Stimulated activated CD4-positive, alpha-beta T cell treated with anti-CD3 and anti-CD28 coated beads, Interleukin-1b, Interleukin-23, amount 100 ng/mL, for 1 hour (primary cell): ENCODE measurements at places on chromosomes 3 and 15.

DNA sequence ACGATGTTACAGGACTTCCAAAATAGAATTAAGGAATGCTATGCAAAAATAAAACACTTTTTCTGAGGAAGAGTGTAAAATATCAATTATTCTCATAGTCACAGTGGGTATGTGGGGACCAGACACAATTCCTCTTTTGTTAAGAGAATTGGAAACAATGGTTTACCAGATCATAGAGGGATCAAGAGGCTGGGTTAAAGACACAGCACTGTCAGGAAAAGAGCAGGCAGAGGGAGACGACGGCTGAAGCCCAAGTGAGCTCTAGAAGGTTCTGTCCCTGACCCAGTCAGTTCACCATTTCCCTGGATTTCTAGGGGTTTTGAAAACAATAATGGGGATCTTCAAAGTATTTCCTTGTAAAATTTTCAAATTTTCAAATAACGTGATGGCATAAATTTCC lies 54.0 kb upstream of the POLR2M start:
- DNase-seq, result no peak

GRCh38 chr15:73956743-73957135 lies 30.5 kb downstream of the LOXL1 start:
- DNase-seq, result no peak

DNA sequence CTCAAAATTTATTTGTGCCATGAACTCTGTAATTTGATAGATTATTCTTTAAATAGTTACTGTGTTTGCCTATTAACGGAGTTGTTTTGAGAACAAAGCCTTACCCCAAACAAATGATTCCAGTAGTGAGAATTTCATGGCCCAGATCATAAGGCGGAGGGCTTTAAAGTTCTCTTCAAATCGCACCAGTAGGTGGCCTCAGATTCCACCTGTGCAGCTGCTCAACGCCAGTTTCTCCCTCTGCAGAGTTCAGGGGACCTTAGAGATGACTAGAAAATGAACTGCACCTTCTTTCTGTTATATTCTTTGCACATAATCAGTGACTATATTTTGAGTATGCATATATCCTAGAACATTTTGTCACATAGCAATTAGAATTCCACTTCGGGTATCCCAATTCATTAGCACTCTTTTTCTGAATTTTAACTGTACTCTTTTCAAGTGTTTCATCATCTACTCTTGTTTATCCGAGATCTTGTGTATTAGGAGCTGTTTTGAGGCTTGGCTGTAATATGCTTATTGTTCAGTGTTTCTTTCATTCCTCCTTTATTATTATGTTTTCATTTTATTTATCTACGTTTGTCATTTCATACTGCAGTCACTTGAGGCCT lies 232.6 kb upstream of the CHRM5 start:
- DNase-seq, result no peak

DNA sequence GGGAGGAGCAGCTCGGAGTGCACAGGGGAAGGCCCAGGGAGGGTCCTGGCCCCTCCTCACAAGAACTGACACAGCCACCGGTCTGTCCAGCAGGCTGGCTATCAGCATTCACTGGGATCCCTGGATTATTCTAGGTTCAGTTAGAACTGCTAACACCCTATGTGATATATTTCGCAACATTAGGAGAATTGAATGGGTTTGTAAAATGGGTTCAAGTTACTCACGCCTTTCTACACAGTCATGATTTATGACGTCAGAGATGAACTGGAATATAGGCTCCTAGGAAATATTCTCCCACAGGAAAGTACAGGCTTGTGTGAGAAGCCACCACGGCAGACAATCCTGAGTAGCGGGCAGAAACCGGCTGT lies 969 bp upstream of the BSN start:
- no peak for DNase-seq

DNA sequence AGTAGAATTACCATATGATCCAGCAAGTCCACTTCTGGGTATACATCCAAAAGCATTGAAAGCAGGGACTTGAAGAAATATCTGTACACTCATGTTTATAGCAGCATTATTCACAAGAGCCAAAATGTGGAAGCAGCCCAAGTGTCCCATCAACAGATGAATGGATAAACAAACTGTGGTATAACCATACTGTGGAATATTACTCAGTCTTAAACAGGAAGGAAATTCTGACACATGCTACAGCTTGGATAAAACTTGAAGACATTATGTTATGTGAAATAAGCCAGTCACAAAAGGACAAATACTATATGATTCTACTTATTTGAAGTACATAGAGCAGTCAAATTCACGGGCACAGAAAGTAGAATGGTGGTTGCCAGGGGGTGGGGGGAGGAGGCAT lies 91.2 kb downstream of the HMG20A start:
- DNase-seq, result no peak

DNA sequence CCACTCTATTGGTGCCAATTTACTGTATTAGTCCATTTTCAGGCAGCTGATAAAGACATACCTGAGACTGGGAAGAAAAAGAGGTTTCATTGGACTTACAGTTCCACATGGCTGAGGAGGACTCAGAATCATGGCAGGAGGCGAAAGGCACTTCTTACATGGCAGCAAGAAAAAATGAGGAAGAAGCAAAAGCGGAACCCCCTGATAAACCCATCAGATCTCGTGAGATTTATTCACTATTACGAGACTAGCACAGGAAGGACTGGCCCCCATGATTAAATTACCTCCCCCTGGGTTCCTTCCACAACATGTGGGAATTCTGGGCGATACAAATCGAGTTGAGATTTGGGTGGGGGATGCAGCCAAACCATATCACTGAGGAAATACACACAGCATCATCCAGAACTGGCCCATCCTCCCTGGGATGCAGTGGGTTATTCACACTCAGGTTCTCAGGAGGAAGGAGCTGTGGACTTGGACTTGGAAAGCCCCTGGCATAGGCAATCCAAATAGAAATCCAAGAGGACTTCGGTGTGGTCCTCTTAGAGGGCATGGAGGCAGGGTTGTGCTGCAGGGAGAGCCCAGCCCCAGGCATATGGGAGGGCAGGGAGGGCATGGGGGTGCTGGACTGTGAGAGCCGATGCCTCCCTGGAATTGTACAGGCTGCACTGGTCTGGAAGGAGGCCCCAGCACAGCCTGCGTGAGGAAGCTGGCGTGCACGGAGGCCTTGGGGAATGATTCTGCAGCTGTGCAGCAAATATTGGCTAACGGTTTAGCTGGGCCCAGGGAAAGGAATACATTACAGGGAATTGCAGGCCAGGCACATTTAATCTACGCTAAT lies 62.9 kb downstream of the EFCAB12 start:
- DNase-seq, result no peak

GRCh38 chr3:179184826-179185225 lies 36.7 kb downstream of the PIK3CA start:
- DNase-seq, result no peak

DNA sequence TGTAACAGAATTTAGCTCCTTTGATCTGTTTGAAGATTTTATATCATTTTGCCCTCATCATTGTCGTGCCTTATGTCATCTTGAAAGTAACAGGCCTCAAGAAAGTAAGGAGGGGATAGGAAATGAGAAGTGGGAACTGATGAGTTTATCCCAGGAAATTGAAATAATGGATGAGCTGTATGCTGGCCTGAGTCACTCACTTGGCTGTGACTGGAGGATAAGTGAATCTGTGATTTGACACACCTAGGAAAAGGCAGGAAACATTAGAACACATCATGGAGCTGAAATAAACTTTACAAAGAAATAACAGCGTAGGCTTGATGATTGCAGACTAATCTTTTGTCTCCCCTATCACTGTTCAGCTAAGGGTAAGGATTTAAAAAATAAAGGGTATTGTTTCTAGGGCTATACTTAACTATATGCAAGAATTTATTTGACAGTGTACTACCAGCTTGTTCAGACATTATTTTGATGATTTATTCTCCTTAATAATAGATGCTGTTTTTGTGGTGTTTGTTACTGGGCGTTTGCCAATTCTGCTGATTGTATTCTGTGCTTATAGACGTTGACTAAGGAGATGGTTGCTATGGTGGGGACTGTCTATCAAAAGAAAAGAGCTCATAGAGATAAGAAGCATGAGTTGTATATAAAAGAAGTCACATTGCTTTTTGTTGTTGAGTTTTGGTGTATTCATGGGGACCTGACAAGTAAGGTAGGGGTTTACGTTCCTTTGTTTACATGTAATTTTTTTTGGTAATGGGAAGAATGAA lies 105.6 kb upstream of the ROPN1 start:
- DNase-seq, result no peak

DNA sequence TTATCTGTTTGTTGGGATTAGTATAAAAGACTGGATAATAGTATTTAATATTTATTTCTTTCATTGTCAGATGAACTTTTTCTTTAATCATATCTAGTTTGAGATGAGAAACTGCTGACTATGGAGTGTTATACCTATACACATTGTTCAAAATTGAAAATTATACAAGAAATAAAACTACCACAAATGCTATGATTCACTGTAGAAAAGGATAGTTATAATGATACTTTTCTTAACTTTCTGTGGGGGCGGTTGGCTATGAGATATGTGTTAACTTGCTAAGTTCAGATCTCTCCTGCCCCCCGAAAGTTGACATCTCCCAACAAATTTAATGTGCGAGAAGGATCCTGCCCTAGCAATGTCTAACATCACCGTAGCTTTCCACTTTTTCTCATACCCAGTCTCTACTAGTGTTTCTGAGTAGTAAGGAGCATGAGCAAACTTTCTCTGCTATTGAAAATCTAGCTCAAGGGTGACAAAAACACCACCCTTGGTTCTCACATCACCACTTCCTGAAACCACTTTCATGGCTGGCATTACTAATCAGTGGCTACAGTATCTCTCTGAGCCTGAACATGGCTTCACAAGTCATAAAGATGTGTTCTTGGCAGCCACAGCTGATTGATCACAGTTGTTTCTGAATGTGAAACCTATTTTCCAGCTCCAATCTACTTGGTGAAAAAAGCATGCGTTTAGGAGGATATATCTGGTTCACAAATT lies 15.8 kb upstream of the SAMMSON start:
- DNase-seq, result no peak

DNA sequence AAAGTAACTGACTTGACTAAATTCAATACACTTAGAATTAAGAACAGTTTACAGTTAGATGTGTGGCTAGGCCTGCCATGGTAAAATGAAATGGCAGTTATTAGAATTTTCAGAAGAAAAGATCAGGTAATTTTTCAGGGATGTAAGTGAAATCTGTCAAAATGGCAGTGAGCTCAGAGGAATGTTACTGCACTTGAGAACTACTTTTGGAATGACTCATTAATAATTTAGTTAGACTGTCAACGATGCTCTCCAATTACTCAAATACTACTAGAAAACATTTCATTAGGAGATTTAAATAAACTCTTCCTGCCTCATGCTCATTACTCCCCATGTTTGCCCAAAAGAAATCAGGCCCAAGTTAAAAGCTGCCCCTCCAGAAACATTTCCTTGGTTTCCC lies 84.4 kb downstream of the RFTN1 start:
- DNase-seq, result no peak

DNA sequence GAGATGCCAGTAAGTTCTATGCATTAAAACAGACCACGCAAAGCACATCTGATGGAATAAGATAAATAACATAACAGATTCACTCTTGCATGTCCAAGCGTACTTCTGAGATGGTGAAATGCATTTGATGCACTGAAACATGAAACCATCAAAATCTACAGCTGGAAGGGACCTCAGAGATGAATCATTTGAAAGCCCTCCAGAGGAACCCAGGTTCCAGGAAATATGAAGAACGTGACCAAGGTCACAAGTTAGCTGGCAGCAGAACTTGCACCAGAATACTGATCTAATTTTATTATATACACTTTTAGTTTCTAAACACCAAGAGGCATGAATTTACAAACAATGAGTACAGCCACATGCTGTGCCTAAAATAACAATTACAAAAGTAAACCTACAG lies 957.1 kb downstream of the FHIT start:
- DNase-seq, result no peak

DNA sequence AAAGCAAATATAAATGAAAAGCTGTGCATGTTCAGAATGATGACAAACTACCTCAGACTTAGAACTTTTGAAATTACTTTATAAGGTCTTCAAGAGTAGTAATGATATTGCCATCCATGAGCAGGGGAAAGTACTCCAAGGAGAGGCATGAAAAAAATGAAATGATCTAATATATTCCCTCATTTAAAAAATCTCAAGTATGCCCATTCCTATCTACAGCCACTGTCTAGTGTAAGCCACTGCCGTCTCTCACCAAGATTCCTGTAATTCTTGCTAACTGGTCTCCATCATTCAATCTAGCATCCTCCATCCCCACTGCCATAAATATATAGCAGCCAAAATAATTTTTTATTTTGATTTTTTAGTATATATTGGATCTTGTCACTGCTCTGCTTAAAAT lies 258.8 kb downstream of the PLOD2 start:
- DNase-seq, result no peak

DNA sequence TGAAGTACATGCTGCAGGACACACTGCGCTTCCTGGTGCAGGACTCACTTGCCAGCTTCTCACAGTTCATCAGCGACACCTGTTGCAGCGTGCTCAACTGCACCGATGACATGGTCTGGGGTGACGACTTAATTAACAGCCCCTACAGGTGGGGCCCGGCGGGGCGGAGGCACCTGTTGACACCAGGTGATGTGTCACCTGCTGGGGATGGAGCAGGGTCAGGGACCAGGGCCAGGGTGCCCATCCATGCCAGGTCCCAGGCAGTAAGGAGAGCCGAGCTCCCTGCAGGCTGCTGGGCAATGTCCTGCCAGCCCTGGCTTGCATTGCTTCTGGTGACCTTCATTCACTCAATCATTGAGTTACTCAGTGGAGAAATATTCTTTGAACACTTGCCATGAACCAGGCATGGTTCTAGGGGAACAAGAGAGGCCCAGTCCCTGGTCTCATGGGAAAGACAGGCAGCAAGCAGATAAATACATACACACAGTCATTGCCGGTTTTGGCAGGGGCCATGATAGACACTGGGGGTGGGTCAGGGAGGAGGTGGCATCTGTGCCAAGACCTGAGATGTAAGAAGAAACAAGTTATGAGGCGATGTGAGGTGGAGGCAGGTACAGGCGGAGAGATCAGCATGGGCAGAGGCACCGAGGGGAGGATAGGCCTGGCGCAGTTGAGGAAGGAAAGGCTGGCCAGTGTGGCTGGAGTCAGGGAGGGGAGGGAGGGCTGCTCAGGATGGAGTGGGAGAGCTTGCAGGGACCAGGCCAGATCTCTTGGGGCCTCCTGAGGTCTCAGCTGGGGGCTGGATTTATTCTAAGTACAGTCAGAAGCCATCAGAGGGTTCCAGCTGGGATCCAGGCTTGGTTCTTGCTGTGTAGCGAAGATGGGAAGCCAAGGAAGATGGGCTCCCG lies 30.8 kb downstream of the DNAH1 start:
- DNase-seq, result no peak

DNA sequence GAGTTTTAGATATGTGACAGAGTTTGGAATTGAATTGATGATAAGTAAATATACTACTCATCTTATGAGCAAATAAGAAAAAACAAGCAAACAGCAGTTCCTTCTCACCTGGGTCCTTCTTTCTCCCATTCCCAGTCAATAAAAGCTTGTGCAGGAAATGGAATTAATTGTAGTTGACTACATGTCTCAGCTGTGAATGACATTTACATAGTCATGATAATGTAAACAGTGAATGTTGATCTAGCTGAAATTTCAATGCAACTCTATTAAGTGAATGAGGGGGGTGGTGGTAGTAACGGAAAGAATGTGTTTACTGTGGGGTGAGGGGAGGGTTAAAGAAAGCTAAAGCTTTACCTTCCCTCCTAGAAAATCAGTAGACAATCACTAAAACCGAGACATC lies 76.2 kb downstream of the NFKBIZ start:
- no peak for DNase-seq

GRCh38 chr3:35275768-35276167 lies 363.6 kb upstream of the ARPP21 start:
- DNase-seq, result no peak

GRCh38 chr15:57060799-57061198 lies 142.4 kb downstream of the TCF12 start:
- no peak for DNase-seq

- DNase-seq, result no peak
Measured at GRCh38 chr15:101182215-101182614, 69.6 kb downstream of the CHSY1 start.
